ENCODE measurements at places on chromosomes 6 and 20. TPM values are rescaled to one million over a fixed set of nuclear protein-coding genes. Genes with fewer than 3 reads are reported as not detected.

Gene SNAI1
- 0.60 TPM for polyA plus RNA-seq

Gene THBS2
- 0.09 TPM for polyA plus RNA-seq

Gene DNMT3B
- 0.16 TPM for polyA plus RNA-seq

Gene ALDH5A1
- polyA plus RNA-seq: 10.2 TPM

Gene FILIP1
- polyA plus RNA-seq: not detected

Gene ULBP2
- polyA plus RNA-seq: 0.28 TPM

Gene HLA-DQA1
- polyA plus RNA-seq: not detected

Gene BCL2L1
- 22.8 TPM for polyA plus RNA-seq

Gene E2F1
- 0.46 TPM for polyA plus RNA-seq

Gene SRSF12
- polyA plus RNA-seq: 0.06 TPM

Gene SLC17A3
- polyA plus RNA-seq: not detected

Gene BEND6
- polyA plus RNA-seq: not detected

Gene BNIP5
- polyA plus RNA-seq: not detected

Gene SLC22A16
- not detected for polyA plus RNA-seq

Gene IRAK1BP1
- 1.5 TPM for polyA plus RNA-seq

Gene MUC22
- not detected for polyA plus RNA-seq

Gene MAPK13
- 36.8 TPM for polyA plus RNA-seq

Gene ADAT2
- polyA plus RNA-seq: 1.4 TPM

Gene VAPB
- polyA plus RNA-seq: 27.6 TPM

Gene NKAIN4
- not detected for polyA plus RNA-seq

Gene OPRL1
- 0.68 TPM for polyA plus RNA-seq

Gene MYBL2
- not detected for polyA plus RNA-seq

Gene CST5
- polyA plus RNA-seq: not detected

Gene ULBP3
- 0.96 TPM for polyA plus RNA-seq

Gene DNAH8
- polyA plus RNA-seq: not detected

Gene POM121L2
- not detected for polyA plus RNA-seq

Gene MCCD1
- not detected for polyA plus RNA-seq

Gene TINAG
- not detected for polyA plus RNA-seq

Gene TFAP2D
- not detected for polyA plus RNA-seq

Gene DOP1A
- polyA plus RNA-seq: 0.88 TPM

Gene MYMX
- polyA plus RNA-seq: not detected

Gene MYT1
- polyA plus RNA-seq: not detected

Gene ELOVL5
- 108 TPM for polyA plus RNA-seq

Gene ISM1
- 2.5 TPM for polyA plus RNA-seq

Gene FAM83B
- polyA plus RNA-seq: not detected

Gene SAMD3
- polyA plus RNA-seq: 69.2 TPM

Gene CDH4
- polyA plus RNA-seq: not detected

Gene KCNQ5
- polyA plus RNA-seq: 1.0 TPM

Gene UBE3D
- polyA plus RNA-seq: 6.0 TPM

Gene USP49
- polyA plus RNA-seq: 0.37 TPM

Gene SIRPG
- 211 TPM for polyA plus RNA-seq

Gene ZNF311
- not detected for polyA plus RNA-seq

Gene SLC44A4
- polyA plus RNA-seq: not detected

Gene GJA1
- polyA plus RNA-seq: not detected

Gene LAMP5
- not detected for polyA plus RNA-seq

Gene PPIL6
- 0.33 TPM for polyA plus RNA-seq

Gene DSP
- polyA plus RNA-seq: not detected

Gene SLC35A1
- polyA plus RNA-seq: 33.2 TPM

Gene BPIFB1
- not detected for polyA plus RNA-seq

Gene ANGPT4
- not detected for polyA plus RNA-seq

Gene CLPSL2
- polyA plus RNA-seq: not detected
